ENCODE measurements at places on chromosomes 12 and 14. TPM values are rescaled to one million over a fixed set of nuclear protein-coding genes. Genes with fewer than 3 reads are reported as not detected.

WNT1 gene
- not detected for polyA plus RNA-seq

NTN4 gene
- 41.9 TPM for polyA plus RNA-seq

HIF1A gene
- 86.9 TPM for polyA plus RNA-seq

TAS2R46 gene
- polyA plus RNA-seq, result not detected

EID3 gene
- polyA plus RNA-seq, result 2.2 TPM

CLEC14A gene
- 5.7 TPM for polyA plus RNA-seq

KITLG gene
- polyA plus RNA-seq, result 11.1 TPM

METTL17 gene
- polyA plus RNA-seq, result 69.7 TPM

DNA sequence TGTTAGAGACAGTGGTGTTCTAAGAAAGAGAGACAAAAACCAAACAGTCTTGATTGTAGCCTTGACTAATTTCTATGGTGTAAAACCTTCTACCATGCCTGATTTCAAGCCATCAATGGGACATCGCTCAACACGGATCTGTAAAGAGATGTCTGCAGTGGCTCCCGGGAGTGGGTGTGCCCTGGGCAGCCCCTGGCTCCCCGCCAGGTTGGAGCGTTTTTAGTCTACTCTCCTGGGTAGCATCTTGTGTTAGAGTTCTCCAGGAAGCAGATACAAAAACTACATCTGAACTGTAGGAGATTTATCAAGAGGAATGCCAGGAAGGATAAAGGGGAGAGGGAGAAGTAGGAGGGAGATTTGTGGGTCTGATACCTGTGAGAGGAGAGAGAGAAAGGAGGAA lies 1212.9 kb downstream of the BCL11B start:
- no peak for DNase-seq
- no peaks in the 10 kb centered on the region for H3K27me3 ChIP-seq
- no peak overlapping the region for H3K4me3 ChIP-seq
- no peak overlapping the region for H3K27ac ChIP-seq
- H3K4me1 ChIP-seq, result no peaks in the 10 kb centered on the region

DNA sequence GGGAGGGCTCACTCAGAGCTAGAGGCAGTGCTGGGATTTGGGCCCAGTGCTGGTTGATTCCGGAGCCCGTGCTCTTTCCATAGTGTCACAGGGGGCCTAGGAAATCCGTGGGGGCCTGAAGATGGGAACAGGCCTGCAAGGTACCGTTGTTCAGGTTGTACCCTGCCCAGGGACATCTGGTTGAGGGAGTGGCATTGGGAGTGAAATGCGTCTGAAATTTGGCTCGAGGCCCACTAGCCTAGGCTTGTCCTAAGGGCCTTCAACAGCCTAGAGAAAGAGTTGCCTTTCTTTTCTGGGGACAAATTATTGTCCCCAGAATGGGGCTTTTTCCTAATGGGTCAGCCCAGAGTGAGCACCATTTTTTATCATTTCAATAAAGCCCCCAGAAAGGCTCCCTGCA lies 26.4 kb upstream of the FAM222A start:
- no peaks in the 10 kb centered on the region for H3K36me3 ChIP-seq
- no peak overlapping the region for H3K4me3 ChIP-seq
- no peak overlapping the region for H3K27ac ChIP-seq

DNA sequence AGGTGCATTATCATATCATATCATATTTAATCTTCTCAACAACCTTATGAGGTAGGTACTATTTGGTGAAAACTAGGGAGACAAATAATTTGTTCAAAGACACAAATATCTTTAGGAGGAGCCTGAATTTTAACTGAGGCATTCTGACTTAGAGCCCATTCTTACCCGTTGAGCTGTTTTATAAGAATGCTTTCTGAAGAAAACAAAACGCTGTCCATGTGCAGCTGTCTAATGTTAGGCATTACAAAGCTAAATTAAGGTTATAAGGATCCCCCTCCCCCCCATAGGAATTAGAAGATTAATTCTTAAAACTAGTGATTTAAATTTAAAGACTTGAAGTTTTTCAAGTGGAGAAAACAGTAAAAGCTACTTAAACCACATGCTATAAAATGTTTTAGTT lies 6.4 kb downstream of the KTN1 start:
- H3K36me3 ChIP-seq, result no peaks in the 10 kb centered on the region
- H3K4me1 ChIP-seq, result peaks cover 15% of the 10 kb centered on the region
- no peak overlapping the region for H3K27ac ChIP-seq
- peak; percentile 24 for DNase-seq
- H3K27me3 ChIP-seq, result no peaks in the 10 kb centered on the region
- no peak overlapping the region for H3K4me3 ChIP-seq

GRCh38 chr14:99807413-99808153 lies 14.4 kb downstream of the EML1 start:
- no peak overlapping the region for H3K4me3 ChIP-seq
- no peak for DNase-seq
- no peaks in the 10 kb centered on the region for H3K27me3 ChIP-seq
- H3K27ac ChIP-seq, result peak overlapping the region; percentile 34

DNA sequence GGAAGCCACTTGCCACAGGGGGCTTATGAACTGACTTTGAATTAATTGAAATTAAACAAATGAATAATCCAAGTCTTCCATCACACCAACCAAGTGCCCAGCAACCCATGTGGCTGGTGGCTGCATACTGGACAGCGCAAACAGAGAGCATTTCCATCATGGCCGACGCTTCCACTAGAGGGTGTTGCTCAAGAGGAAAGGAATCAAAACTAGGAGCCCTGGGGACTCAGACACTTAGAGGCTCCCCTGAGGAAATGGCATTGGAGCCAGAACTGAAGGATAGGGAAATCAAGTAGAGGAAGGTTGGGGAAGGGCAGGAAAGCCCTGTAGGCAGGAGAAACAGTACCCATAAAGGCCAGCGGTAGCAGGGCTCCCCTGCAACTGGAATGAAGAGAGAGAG lies 50.6 kb upstream of the NUAK1 start:
- H3K36me3 ChIP-seq, result no peaks in the 10 kb centered on the region
- no peak overlapping the region for H3K27ac ChIP-seq
- H3K4me3 ChIP-seq, result no peak overlapping the region
- H3K4me1 ChIP-seq, result no peaks in the 10 kb centered on the region

DNA sequence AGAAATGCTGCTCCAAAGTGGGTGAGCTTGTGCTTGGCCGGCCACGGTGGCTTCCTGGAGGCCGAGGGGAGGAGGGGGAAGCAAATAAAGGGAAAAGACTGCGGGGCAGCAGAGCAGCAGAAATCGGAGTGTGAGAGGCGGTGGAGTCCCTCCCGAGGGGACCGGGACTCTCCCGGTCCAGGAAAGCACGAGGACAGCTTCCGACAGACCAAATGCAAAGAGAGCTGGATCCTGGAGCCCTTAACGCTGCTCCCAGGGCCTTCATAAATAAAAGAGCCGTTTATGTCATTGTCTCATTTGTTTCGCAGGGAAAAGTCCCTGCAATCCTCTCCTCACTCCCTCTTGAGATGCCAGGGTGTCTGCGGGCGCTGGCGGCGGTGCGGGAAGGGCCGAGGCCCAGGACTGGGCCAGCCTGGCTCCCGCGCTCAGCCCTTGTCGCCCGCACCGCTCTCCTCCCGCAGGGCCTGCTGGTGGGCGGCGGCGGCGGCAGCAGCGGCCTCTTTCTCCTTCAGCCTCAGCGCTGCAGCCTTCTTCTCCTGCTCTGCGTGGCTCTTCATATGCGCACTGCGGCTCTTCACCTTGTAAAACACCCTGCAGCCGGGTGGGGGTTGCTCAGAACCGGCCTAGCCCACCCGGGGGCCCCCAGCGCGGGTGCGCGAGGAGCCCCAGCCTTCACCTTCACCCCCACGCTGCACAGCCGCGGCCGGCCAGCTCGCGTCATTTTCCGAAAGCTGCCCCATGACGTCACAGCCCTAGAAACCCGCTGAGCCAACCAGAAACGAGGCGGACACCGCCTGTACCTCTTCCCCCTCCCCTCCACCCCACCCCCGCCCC lies 4.5 kb upstream of the PNMA1 start:
- peak overlapping the region; percentile 38 for H3K27ac ChIP-seq
- H3K4me3 ChIP-seq, result no peak overlapping the region
- H3K27me3 ChIP-seq, result no peaks in the 10 kb centered on the region

DNA sequence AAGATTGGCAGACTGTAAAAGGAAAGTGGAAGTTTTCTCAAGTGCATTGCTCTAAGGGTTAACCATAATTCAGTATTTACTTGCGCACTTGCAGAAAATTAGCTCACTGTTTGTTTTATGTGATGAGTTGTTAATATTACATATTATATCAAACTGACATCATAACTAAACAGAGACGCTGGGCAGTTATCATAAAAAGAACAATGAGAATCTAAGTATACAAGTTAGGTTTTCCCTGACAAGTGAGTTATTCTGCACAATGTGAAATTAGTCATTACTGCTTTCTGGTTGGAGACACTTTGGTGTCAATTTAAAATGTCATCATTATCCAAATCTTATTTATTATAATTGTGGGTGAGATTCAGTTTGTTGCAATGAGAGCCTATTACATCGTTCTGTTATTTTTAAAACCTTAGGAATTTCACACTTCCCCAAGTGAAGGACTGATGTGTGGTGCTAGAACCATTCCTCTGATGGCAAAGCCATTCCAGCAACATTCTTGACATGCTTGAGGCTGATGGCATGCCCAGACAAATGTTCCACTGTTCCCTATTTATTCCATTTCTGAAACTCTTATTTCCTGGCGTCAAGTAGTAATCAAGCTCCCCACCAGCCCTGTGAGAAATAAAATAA lies 90.1 kb upstream of the FLRT2 start:
- H3K4me3 ChIP-seq, result no peak overlapping the region
- H3K27ac ChIP-seq, result no peak overlapping the region
- no peaks in the 10 kb centered on the region for H3K4me1 ChIP-seq
- DNase-seq, result no peak

- no peaks in the 10 kb centered on the region for H3K36me3 ChIP-seq
- DNase-seq, result peak; percentile 49
- H3K4me3 ChIP-seq, result no peak overlapping the region
- H3K27me3 ChIP-seq, result no peaks in the 10 kb centered on the region
- no peak overlapping the region for H3K27ac ChIP-seq
These were observed 7.5 kb downstream of the KLRG1 start for GRCh38 chr12:8996682-8997405.

- no peaks in the 10 kb centered on the region for H3K4me1 ChIP-seq
- no peaks in the 10 kb centered on the region for H3K36me3 ChIP-seq
- DNase-seq, result no peak
- H3K27me3 ChIP-seq, result peaks cover 15% of the 10 kb centered on the region
These were observed 101.8 kb upstream of the EIF5 start for GRCh38 chr14:103232031-103232808.

- H3K4me3 ChIP-seq, result no peak overlapping the region
- no peak overlapping the region for H3K27ac ChIP-seq
- no peaks in the 10 kb centered on the region for H3K36me3 ChIP-seq
- no peaks in the 10 kb centered on the region for H3K4me1 ChIP-seq
- H3K27me3 ChIP-seq, result no peaks in the 10 kb centered on the region
These were observed 353.9 kb upstream of the TBX3 start for GRCh38 chr12:115037830-115038229.

DNA sequence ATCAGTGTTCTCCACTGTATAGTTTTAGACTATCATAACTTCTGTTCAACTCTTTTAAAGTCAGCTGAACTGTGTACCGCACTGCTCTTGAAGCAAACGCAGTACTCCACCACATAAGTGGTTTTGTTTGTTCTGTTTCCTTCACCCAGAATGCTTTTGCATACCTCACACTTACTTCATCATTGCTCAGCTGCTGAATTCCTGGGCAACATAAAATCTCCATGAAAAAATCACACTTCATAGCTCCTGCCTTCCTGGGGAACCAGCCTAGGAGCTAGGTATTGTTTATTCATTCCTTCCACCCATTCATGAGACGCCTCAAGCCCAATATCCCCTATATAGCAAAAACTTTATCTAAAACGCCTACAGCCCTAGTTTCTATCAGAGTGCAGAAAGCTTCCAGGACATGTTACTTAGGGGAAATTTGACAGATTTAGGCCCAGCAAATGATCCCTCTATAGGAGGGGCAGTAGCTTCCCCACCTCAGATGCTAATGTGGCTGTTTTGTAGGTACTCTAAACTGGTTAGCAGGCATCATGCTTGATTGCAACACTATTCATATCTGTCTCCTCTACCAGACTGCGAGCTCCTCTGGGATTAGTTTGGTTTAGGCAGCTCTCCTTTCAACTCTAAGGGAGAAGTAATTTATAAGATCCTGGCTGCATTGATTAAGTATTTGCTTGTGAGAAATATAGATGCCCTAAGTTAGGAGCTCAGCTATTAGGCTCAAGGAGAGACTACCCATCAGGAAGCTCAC lies 44.5 kb downstream of the LRRC9 start:
- no peak overlapping the region for H3K27ac ChIP-seq
- H3K27me3 ChIP-seq, result no peaks in the 10 kb centered on the region
- DNase-seq, result peak; percentile 31
- H3K4me1 ChIP-seq, result no peaks in the 10 kb centered on the region

- no peaks in the 10 kb centered on the region for H3K27me3 ChIP-seq
- peaks cover 19% of the 10 kb centered on the region for H3K4me1 ChIP-seq
- no peak overlapping the region for H3K27ac ChIP-seq
- peaks cover 47% of the 10 kb centered on the region for H3K36me3 ChIP-seq
These were observed 6.3 kb upstream of the ITGB7 start for GRCh38 chr12:53213348-53213747.

DNA sequence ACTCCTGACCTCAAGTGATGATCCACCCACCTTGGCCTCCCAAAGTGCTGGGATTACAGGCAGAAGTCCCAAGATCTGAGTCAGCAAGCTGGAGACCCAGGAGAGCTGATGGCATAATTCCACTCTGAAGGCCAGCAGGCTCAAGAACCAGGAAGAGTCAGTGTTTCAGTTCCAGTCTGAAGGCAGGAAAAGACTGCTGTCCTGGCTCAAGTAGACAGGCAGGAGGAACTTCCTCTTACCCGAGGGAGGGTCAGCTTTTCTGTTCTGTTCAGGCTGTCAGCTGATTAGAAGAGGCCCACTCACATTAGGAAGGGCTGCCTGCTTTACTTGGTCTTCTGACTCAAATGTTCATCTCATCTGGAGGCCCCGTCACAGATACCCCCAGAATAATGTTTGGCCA lies 206.0 kb upstream of the MYL2 start:
- no peak overlapping the region for H3K4me3 ChIP-seq
- H3K27me3 ChIP-seq, result peaks cover 2% of the 10 kb centered on the region
- DNase-seq, result no peak
- no peak overlapping the region for H3K27ac ChIP-seq
